ENCODE measurements at places on chromosomes 3 and 15. TPM values are rescaled to one million over a fixed set of nuclear protein-coding genes. Genes with fewer than 3 reads are reported as not detected.

PIF1 gene
- total RNA-seq = 7.2 TPM

CEP19 gene
- 4.3 TPM for total RNA-seq

C15orf39 gene
- total RNA-seq = 1.6 TPM

ITPKA gene
- total RNA-seq = 0.92 TPM

SMAD6 gene
- 31.3 TPM for total RNA-seq
